K562 (cell line): ENCODE measurements at places on chromosomes 16 and 17. TPM values are rescaled to one million over a fixed set of nuclear protein-coding genes. Genes with fewer than 3 reads are reported as not detected.

KRT39 gene
- not detected in 2 replicates for polyA plus RNA-seq

HOXB1 gene
- not detected in 2 replicates for polyA plus RNA-seq

HNF1B gene
- not detected in 2 replicates for polyA plus RNA-seq

ABCC3 gene
- 0.07 TPM in 1 of 2 replicates, not detected in the other for polyA plus RNA-seq

HOXB6 gene
- polyA plus RNA-seq: 13.7 and 14.8 TPM in 2 replicates

TPPP3 gene
- 0.50 and 0.92 TPM in 2 replicates for polyA plus RNA-seq

- DNase-seq: no peak
Observed at GRCh38 chr16:88334778-88335720, 47.7 kb upstream of the ZNF469 start.

DNA sequence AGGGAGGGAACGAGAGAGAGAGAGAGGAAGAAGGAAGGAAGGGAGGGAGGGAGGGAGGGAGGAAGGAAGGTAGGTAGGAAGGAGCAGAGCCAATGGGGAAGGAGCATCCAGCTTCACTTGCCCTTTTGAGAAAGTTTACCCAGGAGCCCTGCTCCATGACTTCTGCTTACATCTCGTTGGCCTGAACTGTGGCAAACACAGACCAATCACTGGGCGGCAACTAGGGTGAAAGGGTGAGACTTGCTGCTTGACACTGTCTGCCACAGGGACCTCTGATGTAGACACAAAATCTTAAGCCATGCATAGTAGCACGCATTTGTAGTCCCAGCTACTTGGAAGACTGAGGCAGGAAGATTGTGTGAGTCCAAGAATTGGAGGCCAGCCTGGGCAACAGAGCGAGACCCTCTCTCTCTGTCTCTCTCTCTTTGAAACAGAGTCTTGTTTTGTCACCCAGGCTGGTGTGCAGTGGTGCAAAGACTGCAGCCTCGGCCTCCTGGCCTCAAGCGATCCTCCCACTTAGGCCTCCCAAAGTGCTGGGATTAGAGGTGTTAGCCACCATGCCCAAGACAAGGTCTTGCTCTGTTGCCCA, 19.5 kb upstream of the TUBG2 start:
- DNase-seq: no peak

DNA sequence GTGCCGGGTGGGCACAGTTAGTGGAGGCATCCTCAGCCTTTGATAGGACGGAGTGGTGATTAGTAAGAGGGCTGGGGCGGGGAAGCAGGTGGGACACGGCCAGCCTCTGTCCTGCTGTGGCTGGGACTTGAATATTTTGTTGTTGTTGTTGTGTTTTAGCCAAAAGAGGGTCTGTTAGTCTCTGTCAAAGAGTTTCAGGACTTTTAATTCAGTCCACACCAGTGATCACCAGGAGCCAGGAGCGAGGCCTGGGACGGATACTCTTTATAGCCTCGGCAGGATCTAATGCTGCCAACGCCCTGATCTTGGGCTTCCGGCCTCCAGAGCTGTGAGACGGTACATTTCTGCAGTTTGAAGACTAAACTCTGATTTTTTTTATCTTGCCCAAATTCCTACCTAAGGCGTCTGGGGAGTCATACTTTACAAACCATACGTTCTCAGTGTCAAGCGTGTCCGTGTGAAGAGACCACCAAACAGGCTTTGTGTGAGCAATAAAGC, 2.9 kb upstream of the RNF213 start:
- DNase-seq: no peak

- no peak for DNase-seq
Observed at GRCh38 chr16:89297156-89297874, 79.8 kb downstream of the ZNF778 start.

DNA sequence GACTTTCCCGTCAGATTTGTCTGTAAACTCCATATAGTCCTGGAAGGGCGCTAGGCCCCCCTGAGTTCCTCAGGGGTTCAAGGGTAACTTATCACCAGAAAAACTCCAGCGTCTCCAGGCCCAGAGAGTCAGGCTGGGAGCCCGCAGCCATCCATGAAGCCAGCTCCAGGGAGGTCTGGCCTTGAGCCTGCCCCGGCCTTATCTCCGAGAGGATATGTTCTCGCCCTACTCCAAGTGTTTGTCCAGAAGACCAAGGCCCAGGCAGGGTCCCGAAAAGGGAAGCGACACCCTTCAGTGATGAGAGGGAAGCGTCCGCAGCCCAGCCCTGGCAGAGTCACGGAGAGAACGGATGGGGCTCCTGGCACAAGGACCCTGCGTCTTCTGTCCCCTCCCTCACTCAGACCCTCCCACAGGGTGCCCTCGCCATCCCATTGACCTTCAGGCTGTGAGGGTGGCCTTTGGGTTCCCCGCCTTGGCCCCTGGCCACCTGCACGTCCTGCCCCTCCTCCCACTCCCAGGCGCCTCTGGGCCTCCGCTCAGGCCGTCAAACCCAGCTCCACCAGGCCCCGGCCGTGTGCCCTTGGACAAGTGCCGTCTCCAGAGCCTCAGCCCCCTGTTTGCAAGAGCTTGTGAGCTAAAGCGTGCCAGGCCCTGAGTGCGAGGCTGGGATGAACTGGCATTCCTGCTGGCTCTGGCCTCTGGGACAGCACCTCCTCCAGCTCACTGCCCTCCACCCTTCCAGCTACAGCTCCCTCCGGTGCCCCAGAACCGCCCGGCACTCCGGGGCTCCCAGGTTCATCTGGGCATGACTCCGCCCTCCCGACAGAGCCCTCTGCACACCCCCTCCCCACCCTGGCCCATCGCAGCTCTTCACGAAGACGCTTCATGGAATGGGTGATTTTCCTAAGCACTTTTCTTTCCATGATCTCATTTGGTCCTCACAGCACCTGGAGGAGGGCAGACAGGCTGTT, 83.4 kb downstream of the ZDHHC7 start:
- DNase-seq: no peak

GRCh38 chr17:16995930-16996329, 24.0 kb upstream of the TNFRSF13B start:
- DNase-seq: no peak
